HCT116 (cell line): ENCODE measurements at places on chromosomes 6 and 20.
A peak's percentile ranks its signal among the peaks of the same experiment; 100 is the strongest.

DNA sequence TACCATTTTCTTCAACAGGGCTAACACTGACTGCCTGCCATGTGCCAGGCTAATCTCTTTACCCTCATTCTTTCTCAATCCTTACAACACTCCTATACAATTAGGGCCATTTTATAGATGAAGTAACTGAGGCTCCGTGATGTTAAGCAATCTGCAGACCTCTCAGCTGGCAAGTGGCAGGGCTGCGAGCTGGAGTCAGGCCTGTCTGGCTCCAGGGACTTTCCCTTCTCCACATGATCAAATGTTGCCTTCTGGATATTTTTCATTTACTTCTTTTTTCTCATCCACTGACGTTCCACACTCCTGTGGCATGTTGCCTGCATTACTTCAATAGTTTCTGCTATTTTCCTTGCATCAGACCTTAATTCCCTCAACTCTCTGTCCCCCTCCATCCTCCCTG lies 55.2 kb upstream of the TAGAP start:
- DNase-seq = no peak

DNA sequence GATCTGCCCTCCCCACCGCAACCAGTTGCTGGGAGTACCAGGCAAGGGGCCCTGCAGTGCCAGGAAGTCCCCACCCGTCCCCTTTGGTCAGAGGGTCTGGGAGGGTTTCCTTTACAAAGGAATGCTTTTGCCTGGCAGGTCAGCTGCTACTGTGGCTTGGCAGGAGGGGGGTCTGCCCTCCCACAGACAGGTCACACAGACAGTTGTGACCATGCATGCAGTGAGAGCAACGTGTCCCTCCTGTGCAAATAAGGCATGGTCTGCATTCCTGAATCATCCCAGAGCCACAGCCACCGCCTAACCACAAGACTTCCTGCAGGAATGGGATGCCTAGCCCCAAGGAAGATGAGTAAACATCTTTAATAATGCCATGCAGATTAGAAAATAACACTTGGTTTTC lies 439 bp upstream of the F13A1 start:
- no peak for DNase-seq

DNA sequence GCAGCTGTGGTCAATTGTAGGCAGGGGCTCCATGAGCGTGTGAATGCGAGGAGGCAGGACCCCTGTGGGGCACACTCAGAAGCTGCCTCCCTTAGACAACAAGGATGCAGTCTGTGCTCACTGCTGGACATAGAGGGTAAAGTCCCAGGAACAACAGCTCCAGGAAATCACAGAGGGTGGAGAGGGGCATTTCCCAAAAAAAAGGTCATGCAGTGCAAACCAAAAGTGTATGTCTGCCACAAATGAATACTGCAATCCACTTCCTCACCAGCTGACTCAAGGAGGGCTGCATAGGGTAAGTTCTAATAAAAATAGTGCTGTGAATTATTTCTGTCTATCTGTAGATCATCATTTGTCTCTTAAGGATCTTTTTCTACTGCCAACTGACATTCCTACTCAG lies 95.8 kb downstream of the RNF182 start:
- DNase-seq = no peak

DNA sequence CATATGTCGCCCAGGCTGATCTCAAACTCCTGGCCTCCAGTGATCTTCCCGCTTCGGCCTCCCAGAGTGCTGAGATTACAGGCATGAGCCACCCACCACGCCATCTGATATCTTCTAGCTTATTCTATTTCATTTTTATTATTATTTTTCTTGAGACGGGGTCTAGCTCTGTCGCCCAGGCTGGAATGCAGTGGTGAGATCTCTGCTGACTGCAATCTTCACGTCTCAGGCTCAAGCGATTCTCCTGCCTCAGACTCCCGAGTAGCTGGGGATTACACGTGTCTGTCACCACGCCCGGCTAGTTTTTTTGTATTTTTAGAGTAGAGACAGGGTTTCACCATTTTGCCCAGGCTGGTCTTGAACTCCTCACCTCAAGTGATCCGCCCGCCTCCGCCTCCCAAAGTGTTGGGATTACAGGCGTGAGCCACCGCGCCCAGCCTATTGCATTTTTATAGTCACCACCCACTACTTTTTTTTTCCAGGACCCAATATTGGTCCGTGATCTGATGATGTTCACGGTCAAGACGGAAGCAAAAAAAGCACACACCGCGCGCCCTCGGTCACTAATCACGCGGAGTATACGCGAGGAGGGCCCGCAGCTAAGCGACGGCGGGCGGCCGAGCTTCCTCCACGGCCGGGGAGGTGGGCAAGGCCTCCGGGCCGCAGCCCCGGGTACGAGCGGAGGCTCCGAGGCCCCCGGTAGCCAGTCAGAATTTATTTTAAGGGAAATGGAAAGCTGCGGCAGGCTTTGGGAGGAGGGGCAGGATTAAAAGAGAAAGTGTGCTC lies 1.1 kb upstream of the LSM14B start:
- DNase-seq = peak; percentile 27

- peak; percentile 79 for DNase-seq
Observed at GRCh38 chr6:42532038-42532669, 31.7 kb upstream of the UBR2 start.

GRCh38 chr6:63904650-63905248 lies 269.1 kb downstream of the PHF3 start:
- DNase-seq = no peak

DNA sequence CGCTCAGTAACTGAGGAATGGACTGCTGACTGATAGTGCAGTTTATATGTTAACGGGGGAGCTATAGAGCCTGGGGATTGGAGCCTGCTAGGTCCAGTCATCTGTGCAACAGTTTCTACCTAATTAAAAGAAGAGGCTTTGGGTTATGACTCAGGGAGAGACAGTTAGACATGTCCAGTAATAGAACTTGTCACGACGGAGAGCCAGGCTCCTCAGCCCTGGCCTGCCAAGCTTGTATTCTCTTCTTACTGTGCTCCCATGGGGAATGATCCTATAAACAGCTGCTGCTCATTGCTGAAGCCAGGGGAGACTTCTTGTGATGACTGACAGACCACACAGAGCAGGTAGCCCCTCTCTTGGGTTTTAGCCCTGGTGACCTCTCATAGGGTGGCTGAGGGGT lies 69.3 kb downstream of the SYNJ2 start:
- no peak for DNase-seq

DNA sequence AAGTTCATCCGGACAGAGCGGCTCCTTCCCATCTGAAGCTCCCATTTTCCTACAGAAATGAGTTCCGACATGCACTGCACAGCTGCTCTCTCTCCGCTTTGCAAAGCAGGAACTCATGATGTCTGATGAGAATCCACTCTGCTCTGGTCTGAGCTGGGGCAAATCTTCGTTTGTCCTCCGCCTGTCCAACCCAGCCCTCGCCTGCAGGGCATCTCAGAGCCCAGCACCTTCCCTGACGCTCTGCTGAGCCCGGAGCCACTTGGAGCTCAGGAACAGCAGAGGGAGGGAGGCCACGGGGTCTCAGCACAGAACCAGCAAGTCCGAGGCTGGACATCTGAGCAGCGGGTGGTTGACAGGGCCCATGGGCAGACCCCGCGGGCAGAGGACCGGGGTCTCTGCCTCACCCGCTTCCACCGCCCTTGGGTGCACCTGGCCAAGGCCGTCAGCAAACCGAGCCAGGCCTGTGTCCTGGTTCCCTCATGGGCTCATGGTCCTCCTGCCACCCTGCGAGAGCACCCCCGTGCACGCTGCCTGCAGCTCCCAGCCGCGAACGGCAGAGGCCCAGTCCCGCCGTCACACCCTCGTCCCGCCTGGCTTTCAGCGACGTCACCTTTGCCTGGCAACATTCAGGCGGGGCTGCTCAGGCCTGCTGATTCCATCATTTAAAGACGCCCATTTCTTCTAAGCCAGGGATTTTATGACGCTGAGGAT lies 78.5 kb upstream of the BHLHE23 start:
- no peak for DNase-seq

DNA sequence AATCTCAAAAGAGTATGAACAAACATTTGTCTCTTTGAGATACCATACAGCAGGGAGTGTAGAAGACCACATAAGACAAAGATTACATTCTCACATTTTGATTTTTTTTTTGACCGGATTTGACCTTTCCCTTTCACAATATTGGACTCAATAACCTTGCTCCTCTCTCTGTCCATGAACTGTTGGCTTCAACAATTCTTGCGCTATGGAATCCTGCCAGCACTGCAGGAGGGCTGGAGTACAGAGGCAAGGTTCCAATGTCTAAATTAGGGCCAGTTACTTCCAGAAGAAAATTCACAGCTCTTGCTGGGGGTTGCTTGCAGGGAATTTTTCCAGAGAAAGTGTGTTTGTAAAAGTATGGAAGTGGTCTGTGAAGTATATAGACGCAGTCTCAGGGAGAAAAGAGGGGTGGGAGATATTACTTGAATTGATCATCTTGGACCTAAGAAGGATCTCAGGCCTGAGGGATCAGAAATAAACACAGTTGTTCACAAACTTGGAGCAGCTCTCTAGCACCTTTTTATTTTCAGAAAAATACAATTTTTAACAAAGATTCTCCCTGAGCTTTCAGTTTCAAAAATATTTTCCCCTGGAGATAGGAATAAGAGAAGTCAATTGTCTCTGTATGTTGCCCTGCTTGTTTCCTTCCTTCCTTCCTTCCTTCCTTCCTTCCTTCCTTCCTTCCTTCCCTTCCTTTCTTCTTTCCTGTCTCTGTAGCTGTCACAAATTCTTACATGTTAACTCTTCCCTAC lies 765.9 kb downstream of the BCKDHB start:
- no peak for DNase-seq

DNA sequence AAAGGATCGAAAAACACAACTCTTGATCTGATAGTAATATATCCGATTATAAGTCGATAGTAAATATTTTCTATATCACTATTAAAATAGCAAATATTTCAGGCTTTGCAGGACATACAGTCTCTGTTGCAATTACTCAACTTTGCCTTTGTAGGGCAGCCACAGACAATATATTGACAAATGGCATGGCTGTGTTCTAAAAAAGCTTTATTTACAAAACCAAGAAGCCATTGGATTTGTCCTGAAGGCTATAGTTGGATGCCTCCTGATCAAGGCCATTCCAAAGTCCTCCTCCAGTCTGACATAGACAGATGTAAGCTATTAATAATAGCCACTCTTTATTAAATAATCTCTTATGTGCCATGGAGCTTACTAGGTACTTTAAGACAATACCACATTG lies 5.9 kb downstream of the OCSTAMP start:
- no peak for DNase-seq

DNA sequence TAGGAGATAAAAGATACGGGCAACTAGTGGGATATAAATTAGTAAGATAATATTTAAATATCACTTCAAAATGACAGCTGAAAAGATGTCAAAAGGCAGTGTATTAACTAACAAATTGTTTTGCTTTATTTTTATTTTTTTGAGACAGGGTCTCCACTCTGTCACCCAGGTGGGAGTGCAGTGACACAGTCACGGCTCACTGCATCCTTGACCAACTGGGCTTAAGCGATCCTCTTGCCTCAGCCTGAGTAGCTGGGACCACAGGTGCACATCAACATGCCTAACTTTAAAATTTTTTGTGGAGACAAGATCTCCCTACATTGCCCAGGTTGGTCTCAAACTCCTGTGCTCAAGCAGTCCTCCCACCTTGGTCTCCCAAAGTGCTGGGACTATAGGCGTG lies 5.9 kb downstream of the ZNF292 start:
- no peak for DNase-seq

DNA sequence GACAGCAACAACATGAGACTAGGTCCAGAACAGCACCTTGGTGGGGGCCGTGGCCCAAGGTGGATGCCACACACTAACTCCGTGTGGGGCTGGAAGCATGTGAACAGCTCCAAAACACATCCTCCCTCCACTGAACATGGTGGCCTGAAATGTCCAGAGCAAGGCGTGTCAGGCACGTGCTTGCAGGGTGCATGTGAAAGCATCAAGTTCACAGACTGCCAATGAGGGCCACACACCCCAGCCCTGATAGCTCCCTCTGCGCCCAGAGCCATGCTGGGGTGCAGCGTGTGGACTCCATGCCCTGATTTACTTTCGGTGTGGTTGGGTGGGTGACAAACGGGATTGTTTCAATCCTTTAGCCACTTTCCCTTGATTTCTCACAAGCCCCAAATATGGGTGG lies 20.1 kb upstream of the RPP40 start:
- DNase-seq = no peak

DNA sequence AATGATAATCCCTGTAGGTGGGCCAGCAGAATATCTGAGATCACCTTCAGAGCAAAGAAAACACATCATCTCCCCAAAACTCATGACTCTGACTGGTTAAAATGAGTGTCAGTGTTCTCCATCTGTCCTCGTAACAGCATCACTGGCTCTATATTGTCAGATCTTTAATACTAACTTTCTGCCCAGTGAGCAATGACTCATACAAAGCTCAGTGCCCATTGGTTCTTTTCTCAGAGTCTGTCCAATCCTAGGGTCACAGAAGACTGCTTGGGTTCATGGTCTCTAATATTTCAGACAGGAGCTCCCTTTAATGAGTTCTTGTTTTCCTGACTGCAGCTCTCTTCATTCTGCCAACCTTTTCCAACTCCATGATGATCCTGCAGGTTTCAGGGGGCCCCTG lies 36.4 kb downstream of the HLA-DPB1 start:
- peak; percentile 43 for DNase-seq

GRCh38 chr20:1786486-1786885 lies 108.7 kb upstream of the SIRPA start:
- DNase-seq = no peak

- DNase-seq = peak; percentile 23
Observed at GRCh38 chr20:61886721-61887595, 178.7 kb downstream of the TAF4 start.

DNA sequence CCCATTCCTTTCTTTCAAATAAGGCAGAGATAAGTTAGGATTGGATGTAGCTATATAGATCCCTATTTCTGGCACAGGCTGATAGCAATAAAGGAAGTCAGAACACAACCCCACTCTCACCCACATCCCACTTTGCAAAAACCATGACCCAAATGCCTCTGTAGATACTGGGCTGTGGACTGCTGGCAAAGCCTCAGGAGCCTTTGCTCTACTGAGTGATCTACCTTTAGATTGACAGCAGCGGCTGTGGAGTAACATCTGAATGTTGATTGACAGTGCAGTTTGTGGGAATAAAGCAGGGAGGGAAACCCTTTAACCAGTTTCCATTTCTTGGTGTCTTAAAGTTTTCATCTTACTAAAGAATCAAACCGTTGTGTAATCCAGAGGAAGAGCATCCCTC lies 6.7 kb upstream of the TMEM30A start:
- no peak for DNase-seq

- no peak for DNase-seq
Observed at GRCh38 chr20:33061658-33062028, 7.9 kb downstream of the BPIFB3 start.

GRCh38 chr6:62393608-62394007 lies 107.6 kb upstream of the KHDRBS2 start:
- no peak for DNase-seq

DNA sequence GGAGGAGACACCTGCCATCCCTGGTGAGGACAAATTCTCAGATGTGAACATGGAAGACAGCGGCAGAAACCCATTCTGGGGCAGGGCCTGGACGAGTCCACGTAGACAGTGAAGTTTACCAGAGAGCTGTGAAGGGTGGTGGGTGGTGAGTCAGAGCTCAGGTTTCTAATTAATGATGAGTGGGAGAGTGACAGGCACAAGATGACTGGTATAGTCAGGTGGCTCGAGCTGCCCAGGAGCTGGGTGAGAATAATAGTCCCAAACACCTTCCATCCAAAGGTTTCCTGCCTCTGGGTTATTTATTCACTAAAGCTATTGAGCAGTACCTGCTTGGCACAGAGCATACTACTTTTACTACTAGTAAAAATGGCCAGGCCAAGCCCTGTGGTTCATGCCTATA lies 6.0 kb downstream of the TLDC2 start:
- DNase-seq = no peak

- DNase-seq = no peak
Observed at GRCh38 chr6:53045891-53046673, 19.1 kb upstream of the FBXO9 start.
